ENCODE measurements at places on chromosomes 16 and 17. TPM values are rescaled to one million over a fixed set of nuclear protein-coding genes. Genes with fewer than 3 reads are reported as not detected.

The ITGB4 gene
- total RNA-seq: 2.3 TPM

The EVPLL gene
- total RNA-seq: not detected

The ITGAL gene
- 218 TPM for total RNA-seq

The MT1A gene
- total RNA-seq: not detected

The ABCC11 gene
- 0.16 TPM for total RNA-seq

Measured in CD8-positive, alpha-beta T cell (primary cell).